8988T (cell line): ENCODE measurements at places on chromosomes 2 and 18.

GRCh38 chr2:101974663-101975062, 17.1 kb upstream of the IL1R2 start:
- DNase-seq: no peak

DNA sequence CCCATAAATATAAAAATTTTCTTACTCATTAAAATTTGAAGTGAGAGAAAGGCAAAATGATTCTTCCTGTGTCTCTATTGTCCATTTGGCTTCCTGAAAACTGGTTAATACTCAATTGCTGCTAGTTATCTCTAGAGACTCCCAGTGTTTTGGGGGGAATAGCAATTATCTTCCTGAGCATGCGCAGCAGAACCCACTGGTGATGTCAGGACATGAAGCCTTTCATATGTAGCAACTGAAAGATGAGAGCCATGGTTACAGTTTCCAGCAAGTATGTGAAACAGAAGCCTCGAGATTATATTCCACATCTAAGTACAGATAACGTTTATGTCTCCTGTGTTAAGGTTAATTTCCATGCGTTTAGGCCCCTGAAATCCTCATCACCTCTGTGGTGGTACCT, 254.3 kb upstream of the FIGN start:
- no peak for DNase-seq

GRCh38 chr2:100619951-100620350, 57.2 kb downstream of the PDCL3 start:
- no peak for DNase-seq

DNA sequence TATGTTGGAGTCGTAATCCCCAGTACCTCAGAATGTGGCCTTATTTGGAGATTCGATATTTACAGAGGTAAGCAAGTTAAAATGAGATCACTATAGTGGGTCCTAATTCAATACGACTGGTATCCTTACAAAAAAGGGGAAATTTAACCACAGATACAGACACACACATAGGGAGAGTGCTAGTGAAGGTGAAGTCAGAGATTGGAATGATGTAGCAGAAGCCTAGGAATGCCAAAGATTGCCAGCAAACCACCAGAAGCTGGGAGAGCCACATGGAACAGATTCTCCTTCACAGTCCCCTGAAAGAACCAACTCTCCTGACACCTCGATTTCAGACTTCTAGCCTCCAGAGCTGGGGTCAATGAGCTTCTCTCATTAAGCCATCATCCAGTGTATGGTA, 17.7 kb upstream of the ACTR3 start:
- DNase-seq: no peak

DNA sequence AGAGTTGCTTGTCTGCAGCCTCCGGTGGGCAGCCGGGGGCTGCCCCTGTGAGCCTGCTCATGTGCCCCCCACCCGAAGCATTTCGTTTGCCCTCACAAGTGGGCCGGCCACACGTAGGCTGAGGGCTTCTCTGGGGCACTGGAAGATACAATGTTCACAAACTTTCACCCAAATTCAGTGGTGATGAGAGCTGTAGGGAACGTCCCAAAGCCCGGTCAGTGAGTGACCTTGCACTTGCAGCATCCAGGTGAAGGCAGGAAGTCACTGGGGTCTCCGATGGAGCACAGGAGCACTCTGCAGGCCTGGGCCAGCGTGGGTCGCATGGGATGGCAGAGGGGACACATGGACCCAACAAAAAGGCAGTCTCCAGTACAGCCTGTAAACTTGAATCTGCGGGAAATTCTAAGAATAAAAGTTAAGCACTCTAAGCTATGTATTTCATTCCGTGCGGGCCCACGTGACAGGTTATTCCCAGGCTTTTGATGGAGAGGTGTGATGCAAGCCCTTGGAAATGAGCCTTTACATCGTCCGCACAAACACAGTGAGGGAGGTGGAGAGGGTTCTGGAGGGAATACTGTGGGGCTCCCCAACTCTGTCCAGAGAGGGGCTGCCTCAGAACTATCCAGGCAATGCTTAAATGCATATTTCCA, 42.5 kb downstream of the CNGA3 start:
- no peak for DNase-seq

- no peak for DNase-seq
These were observed 672.9 kb upstream of the ACVR2A start for GRCh38 chr2:147171941-147172340.

GRCh38 chr18:69082499-69082898, 284.6 kb downstream of the CCDC102B start:
- no peak for DNase-seq

DNA sequence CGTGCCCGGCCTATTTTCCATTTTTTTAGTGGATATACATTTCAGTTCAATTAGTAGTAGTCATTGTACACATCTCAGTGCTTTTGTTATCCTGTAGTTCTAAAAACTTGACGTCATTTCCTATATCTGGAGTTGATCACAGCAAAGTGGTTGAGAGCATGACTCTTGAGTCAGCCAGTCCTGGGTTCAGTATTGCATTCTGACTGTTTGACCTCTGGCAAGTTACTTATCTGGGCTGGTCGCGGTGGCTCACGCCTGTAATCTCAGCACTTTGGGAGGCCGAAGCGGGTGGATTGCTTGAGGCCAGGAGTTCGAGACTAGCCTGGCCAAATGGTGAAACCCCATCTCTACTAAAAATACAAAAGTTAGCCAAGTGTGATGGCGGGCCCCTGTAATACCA, 50.4 kb upstream of the PPM1B start:
- DNase-seq: no peak

DNA sequence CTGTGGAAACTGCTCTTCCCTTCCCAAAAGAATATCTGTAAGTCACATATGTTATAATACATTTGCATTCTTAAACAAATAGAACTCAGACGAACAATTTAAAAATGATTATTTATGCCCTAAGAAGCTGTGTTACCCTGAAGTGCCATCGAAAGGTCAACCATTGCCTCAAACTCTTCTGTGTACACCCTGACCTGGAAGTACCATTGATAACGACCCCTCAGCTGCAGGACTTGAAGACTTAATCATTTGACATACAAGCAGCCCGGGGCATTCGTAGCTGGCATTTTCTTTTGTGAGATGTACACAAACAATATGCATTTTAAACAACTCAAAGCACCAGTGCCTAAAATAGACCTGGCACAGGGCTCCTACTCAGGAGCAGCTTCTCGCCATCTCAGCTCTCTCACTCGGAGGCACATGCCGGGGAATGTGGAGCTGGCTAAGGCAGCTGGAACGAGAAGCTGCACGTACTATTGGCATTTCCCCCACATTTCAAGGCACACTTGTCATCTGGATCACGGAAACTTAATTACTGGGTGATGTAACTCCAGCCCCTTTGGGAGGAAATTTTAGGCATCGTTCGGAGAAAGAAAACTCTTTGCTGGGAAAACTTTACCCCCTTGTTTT, 170.0 kb upstream of the GALNT5 start:
- no peak for DNase-seq

GRCh38 chr2:201973305-201973928, 60.2 kb upstream of the FZD7 start:
- DNase-seq: no peak

- DNase-seq: no peak
These were observed 35.9 kb upstream of the KLF11 start for GRCh38 chr2:10007435-10007834.

DNA sequence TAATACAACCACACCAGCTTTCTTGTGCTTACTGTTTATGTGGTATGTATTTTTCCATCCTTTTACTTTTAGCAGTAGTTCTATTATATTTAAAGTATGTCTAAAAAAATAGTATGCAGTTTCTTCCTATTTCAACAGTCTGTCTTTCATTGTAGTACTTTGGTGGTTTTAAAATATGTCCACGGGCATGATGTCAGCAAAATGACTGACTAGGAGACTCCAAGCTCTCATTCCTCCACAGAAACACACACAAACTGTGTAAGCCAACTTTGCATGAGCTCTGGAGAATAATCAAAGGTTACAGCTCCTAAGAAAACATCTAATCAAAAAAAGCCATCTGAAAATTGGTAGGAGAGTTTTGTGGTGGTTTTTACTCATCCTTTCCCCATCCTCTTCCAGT, 56.1 kb downstream of the TEX51 start:
- no peak for DNase-seq

DNA sequence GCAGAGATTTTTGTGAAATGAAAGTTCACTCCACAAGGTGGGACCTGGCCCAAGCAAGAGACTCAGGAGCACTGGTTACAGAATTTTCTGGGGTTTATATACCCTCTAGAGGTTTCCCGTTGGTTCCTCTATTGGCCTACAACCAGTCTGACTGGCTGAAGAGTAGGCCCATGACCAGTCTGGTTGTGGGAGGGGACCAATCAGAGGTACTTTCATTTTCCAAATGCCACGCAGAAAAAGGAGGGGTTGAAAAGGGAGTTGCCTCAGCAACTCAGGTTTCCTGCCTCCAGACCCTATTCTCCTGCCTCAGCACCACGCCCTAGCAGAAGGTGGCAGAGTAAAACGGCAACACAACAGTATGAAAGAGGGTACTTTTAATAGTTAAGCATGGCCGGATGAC, 98.4 kb downstream of the COLEC12 start:
- no peak for DNase-seq

DNA sequence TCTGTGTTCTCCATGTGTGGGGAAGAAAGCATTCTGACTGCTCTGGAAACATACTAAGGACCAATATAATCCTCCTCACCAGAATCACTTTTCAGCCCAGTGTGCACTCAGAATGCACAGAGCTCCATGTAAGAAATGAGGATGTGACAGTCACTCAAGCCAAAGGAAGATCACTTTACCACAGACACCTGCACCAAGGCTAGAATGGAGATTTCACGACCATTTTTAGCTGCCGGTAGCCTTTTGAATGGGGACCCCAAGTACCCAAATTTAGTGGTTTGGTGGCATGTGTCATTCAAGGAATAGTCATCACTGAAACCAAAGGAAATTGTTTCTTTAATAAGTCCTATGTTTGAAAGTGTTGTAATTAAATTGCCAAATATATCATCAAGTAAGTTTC, 613.2 kb upstream of the ACVR2A start:
- no peak for DNase-seq

- DNase-seq: no peak
These were observed 85.4 kb upstream of the LINC00305 start for GRCh38 chr18:64234321-64234720.

- DNase-seq: no peak
These were observed 4.0 kb downstream of the CYP26B1 start for GRCh38 chr2:72143441-72144273.

DNA sequence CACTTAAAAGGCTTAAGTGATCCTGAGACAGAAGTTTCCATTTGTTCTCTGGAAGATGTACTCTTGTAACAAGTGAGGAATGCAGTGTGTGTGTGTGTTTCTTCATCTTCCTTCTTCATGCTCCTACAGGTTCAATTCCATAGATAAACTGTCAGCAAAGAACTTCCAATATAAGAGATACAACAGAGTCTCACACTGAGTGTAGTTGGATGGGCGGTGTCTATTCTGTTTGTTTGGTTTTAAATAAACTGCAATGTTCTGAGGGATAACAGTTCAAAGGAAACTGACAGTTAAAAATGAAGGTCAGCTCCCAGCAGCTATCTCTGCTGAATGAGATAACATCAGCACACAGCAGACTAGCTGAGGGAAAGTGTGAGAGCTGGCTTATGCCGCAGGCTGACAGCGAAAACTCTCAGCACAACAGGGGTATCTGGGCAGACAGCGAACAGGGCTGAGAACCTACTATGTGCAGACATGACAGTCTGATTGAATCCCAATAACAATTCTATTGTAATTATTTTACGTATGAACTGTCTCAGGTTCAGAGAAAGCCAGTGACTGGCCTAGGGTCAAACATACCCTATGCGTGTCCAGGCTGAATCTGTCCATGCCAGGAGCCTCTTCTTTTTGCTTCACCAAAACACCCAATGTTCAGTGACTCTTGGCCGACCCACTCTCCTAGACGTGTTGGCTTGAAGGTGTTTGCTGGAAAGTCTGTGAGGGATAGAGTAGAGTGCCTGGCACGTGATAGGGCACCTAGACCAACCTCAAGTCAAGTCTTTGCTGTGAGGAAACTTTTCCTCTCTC, 201.9 kb upstream of the TRIB2 start:
- DNase-seq: no peak

DNA sequence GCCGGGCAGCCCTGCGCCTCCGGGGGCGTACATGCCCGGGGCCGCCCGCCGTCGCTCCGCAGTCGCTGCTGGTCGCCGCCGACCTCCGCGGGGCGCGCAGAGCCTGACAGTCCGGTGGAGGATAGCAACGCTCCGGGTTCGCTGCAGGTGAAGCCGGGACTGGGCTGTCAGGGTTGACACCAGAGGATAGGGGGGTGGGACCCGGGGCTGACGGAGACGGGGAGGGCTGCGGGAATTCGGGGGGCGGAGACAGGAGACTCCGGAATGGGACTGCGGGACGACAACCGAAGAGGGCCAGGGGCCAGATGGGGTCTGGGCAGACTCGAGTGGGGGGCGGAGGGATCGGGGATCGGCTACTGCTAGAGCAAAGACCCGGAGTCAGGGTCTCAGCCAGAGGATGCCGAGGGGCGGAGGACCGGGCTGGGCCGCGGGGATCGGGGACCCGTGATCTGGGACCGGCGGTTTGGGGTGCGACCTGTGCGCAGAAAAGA, 403 bp downstream of the TMEM127 start:
- DNase-seq: peak; percentile 55

GRCh38 chr2:111208639-111209038, 87.9 kb downstream of the BCL2L11 start:
- no peak for DNase-seq

GRCh38 chr2:187548656-187549055, 5.6 kb downstream of the TFPI start:
- no peak for DNase-seq

DNA sequence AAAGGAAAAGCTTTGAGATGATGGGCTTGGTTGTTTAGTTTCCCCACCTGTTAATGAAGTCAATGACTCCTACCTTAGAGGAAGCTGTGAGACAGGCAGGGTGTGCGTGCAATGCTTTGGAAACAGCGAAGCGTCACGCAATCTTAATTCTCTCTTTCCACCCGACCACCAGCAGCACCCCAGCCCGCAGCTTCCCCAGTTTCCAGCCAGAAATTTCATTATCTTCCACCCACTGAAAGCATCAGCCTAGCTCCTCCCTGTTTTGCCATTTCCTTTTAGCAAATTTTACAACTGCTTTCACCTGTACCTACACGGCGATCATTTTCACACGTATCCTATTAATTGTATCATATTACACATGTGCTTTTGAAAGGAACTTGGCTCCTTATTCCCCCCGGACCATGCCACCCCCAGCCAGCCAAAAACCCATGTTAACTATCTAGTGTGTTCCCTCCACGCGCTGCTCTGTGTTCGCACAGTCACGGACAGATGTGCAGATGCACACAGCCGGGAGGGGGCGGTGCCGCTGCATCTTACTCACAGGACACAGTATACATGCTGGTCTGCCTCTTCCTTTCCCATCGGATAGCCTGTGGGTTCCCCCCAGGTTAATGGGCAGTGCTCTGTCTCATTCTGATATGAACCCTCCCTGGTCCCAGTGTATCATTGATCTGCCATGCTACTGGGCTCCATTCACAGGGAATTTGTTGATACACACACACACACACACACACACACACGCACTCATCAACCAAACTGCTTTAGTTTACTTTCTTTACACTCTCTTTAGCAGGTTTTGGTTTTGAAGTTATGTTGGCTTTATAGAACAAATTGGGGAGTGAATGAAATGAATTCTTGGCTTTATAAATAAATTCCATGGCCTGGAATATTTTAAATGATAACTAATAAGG, 22.4 kb downstream of the CYP27C1 start:
- no peak for DNase-seq

GRCh38 chr2:218187296-218188015, 20.7 kb upstream of the CXCR1 start:
- DNase-seq: no peak

- DNase-seq: no peak
These were observed 345.5 kb downstream of the TNS1 start for GRCh38 chr2:217657252-217657651.
